ENCODE measurements at places on chromosomes 11 and 22.
A peak's percentile ranks its signal among the peaks of the same experiment; 100 is the strongest.

- H3K27ac ChIP-seq, result no peak overlapping the region
- H3K36me3 ChIP-seq, result no peaks in the 10 kb centered on the region
- no peak for DNase-seq
- no peaks in the 10 kb centered on the region for H3K27me3 ChIP-seq
- H3K4me1 ChIP-seq, result peaks cover 13% of the 10 kb centered on the region
Measured at GRCh38 chr11:12173111-12173510, 62.7 kb downstream of the MICAL2 start.

DNA sequence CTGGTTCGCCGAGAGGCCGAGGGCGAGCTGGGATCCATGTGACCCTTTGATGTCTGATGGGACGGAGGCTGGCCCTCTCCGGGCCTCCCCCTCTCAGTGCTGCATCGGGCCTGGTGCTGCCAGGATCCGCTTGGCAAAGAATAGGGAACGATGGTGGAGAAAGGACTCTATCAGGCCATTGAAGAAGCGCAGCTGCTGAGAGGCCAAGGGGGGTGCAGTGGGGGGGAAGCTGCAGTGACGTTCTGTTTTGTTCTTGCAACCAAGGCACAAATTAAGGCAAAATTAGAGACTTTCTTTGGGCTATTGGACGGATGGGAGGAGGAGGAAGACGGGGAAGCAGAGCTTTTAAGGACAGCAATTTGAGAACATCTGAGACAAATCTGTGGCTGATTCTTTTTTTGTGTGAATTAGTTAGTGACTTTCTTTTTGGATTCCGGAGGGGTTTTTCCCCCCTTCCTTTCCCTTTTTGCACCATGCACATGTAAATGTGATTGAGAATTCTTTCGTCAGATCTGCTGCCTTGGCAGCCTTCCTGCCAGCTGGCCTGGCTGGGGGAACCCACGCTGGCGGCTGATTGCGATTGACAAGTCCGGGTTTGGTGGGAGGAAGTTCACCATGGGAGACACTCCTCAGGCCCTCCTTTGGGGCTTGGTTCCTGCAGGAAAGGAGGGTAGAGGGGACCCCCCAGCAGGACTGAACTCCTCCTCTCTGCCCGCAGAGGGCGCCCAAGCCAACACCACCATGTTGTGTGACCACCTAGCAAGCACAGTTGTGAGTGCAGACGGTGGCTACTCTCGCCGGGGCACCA, 214.6 kb downstream of the NTM start:
- no peak overlapping the region for H3K27ac ChIP-seq
- H3K4me3 ChIP-seq, result no peak overlapping the region
- no peaks in the 10 kb centered on the region for H3K4me1 ChIP-seq
- no peak for DNase-seq
- no peaks in the 10 kb centered on the region for H3K36me3 ChIP-seq

GRCh38 chr22:48116871-48117270, 1354.4 kb downstream of the TBC1D22A start:
- H3K27me3 ChIP-seq, result peaks cover 8% of the 10 kb centered on the region
- no peak for DNase-seq
- no peak overlapping the region for H3K4me3 ChIP-seq
- no peaks in the 10 kb centered on the region for H3K36me3 ChIP-seq
- no peak overlapping the region for H3K27ac ChIP-seq
- H3K4me1 ChIP-seq, result peaks cover 5% of the 10 kb centered on the region

- no peak for DNase-seq
- H3K4me3 ChIP-seq, result no peak within 1 kb of the TSS
- H3K27me3 ChIP-seq, result peaks cover 59% of the 10 kb centered on the region
- H3K36me3 ChIP-seq, result no peaks in the 10 kb centered on the region
Measured at GRCh38 chr11:10568486-10568941, at the start of gene LYVE1. LYVE1 (minus strand) TSS chr11:10568665; CDS start chr11:10568532, 133 bp downstream.

GRCh38 chr11:55726715-55727324, 46.4 kb upstream of the OR5D13 start:
- H3K27me3 ChIP-seq, result no peaks in the 10 kb centered on the region
- no peaks in the 10 kb centered on the region for H3K4me1 ChIP-seq
- no peaks in the 10 kb centered on the region for H3K36me3 ChIP-seq
- H3K4me3 ChIP-seq, result no peak overlapping the region
- DNase-seq, result no peak

- H3K4me3 ChIP-seq, result no peak overlapping the region
- peaks cover 71% of the 10 kb centered on the region for H3K36me3 ChIP-seq
- no peaks in the 10 kb centered on the region for H3K4me1 ChIP-seq
- DNase-seq, result no peak
Measured at GRCh38 chr22:29523761-29524160, 29.8 kb downstream of the THOC5 start.

DNA sequence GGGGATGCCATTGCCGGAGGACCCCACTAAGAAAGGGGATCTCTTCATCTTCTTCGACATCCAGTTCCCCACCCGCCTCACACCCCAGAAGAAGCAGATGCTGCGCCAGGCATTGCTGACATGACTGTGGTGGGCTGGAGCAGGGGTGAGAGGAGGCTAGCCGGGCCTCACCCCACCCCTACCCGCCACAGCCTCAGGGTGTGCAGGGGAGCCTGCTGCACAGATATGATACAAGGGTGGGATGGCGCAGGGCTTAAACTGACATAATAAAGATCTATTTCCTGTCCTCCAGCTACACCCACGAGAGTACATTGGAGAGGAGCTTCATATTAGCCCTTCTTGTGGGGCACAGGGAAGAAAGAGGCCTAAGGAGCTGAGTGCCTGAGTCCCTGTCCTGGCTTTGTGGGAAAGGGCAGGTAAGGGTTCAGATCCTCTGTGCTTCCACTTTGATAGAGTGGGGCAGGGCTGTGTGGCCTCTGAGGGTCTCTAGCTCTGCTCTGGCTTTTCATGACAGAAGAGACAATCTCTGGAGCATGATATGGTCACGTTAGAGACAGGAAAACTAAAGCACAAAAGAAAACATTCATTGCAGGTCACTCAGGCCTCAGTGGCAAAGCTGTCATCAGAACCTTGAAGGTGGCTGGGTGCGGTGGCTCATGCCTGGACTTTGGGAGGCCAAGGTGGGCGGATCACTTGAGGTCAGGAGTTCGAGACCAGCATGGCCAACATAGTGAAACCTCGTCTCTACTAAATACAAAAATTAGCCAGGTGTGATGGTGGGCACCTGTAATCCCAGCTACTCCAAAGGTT, 12.4 kb downstream of the UCP2 start:
- peak; percentile 56 for DNase-seq
- H3K36me3 ChIP-seq, result peaks cover 76% of the 10 kb centered on the region
- H3K4me3 ChIP-seq, result peak overlapping the region; percentile 47
- peaks cover 65% of the 10 kb centered on the region for H3K4me1 ChIP-seq
- peak overlapping the region; percentile 98 for H3K27ac ChIP-seq

- peaks cover 38% of the 10 kb centered on the region for H3K27me3 ChIP-seq
- H3K36me3 ChIP-seq, result no peaks in the 10 kb centered on the region
- no peaks in the 10 kb centered on the region for H3K4me1 ChIP-seq
- DNase-seq, result no peak
Measured at GRCh38 chr11:45616802-45617549, 48.4 kb downstream of the CHST1 start.

DNA sequence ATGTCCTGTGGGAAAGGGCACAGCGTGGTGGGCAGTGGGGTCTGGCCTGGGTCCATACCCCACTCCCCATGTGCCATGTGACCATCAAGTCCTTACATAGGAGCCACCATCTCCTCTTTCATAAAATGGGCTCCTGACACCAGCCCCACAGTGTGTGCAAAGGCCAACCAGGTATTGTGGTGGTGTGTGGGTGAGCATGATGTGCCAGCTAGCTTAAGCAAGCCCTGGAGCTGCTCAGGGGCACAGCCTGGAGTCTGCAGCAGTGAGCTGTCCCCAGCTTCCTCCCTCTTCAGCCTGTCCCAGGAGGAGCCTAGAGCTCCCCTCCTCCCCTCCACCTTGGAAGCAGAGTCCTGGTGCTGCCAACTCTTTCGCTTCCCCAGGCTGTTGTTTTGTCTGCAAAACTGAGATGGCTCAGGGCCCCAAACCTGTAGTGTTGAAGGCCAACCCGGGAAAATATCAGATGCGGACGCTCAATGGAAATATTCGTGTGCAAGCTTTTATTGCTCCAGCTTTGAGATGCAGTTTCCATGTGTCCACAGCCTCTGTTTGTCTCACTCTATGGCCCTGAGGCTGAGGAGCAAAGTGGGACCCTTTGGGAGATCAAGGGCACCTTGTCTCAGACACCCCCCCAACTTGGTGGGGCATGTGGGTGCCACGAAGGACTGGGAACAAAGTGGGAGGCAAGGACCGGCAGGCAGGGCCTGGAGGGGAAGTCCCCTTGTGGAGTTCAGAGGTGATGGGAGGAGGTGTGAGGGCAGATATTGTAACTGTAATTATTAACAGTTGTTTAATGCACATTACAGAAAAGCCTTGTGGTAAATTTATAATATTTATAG, 92.6 kb downstream of the CTTN start:
- H3K4me1 ChIP-seq, result no peaks in the 10 kb centered on the region
- no peak overlapping the region for H3K27ac ChIP-seq
- peaks cover 16% of the 10 kb centered on the region for H3K27me3 ChIP-seq
- H3K4me3 ChIP-seq, result no peak overlapping the region
- H3K36me3 ChIP-seq, result no peaks in the 10 kb centered on the region

GRCh38 chr11:5362017-5362625, 10.8 kb downstream of the OR51B6 start:
- DNase-seq, result no peak
- H3K4me1 ChIP-seq, result no peaks in the 10 kb centered on the region
- H3K27me3 ChIP-seq, result no peaks in the 10 kb centered on the region
- H3K27ac ChIP-seq, result no peak overlapping the region
- H3K4me3 ChIP-seq, result no peak overlapping the region

- DNase-seq, result no peak
- no peaks in the 10 kb centered on the region for H3K27me3 ChIP-seq
- H3K4me1 ChIP-seq, result peaks cover 20% of the 10 kb centered on the region
- H3K27ac ChIP-seq, result peak overlapping the region; percentile 32
Measured at GRCh38 chr11:122741613-122742300, 86.2 kb downstream of the UBASH3B start.

DNA sequence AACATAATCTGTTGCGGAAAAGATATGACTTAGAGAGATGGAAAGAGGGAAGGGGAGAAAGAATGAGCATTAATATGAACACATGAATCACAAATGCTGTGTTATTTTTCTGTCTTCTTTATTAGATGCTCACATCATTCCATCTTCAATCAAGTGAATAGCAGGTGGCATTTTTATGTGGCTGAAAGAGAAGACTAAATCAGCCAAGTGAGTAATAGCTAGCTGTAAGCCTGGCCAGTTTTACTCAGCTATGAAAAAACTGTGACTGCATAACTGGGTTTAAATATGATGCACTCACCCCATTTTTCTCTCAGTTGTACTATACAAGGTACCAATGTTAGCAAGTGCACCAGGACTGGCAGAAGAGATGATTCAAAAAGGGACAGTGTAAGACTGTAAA, 571.1 kb downstream of the JRKL start:
- no peaks in the 10 kb centered on the region for H3K27me3 ChIP-seq
- no peak overlapping the region for H3K4me3 ChIP-seq
- no peaks in the 10 kb centered on the region for H3K36me3 ChIP-seq
- H3K4me1 ChIP-seq, result no peaks in the 10 kb centered on the region

- no peaks in the 10 kb centered on the region for H3K4me1 ChIP-seq
- H3K27ac ChIP-seq, result peak overlapping the region; percentile 31
- peaks cover 10% of the 10 kb centered on the region for H3K36me3 ChIP-seq
- no peak overlapping the region for H3K4me3 ChIP-seq
- DNase-seq, result no peak
- no peaks in the 10 kb centered on the region for H3K27me3 ChIP-seq
Measured at GRCh38 chr11:122791836-122792235, 46.5 kb upstream of the CRTAM start.

DNA sequence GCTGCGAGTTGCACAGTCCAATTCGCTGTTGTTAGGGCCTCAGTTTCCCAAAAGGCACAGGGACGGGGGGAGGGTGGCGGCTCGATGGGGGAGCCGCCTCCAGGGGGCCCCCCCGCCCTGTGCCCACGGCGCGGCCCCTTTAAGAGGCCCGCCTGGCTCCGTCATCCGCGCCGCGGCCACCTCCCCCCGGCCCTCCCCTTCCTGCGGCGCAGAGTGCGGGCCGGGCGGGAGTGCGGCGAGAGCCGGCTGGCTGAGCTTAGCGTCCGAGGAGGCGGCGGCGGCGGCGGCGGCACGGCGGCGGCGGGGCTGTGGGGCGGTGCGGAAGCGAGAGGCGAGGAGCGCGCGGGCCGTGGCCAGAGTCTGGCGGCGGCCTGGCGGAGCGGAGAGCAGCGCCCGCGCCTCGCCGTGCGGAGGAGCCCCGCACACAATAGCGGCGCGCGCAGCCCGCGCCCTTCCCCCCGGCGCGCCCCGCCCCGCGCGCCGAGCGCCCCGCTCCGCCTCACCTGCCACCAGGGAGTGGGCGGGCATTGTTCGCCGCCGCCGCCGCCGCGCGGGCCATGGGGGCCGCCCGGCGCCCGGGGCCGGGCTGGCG, at the start of gene BCR:
TSS of gene BCR (plus strand) at position 209 of the 592 bp plus-strand sequence. CDS start 452 bp downstream, outside the sequence.
- peaks cover 67% of the 10 kb centered on the region for H3K4me1 ChIP-seq
- peaks cover 40% of the 10 kb centered on the region for H3K36me3 ChIP-seq
- DNase-seq, result peak; percentile 49
- peak within 1 kb of the TSS; percentile 92 for H3K27ac ChIP-seq
- peak within 1 kb of the TSS; percentile 91 for H3K4me3 ChIP-seq

- no peak overlapping the region for H3K27ac ChIP-seq
- no peak for DNase-seq
- no peaks in the 10 kb centered on the region for H3K4me1 ChIP-seq
- no peaks in the 10 kb centered on the region for H3K36me3 ChIP-seq
- no peak overlapping the region for H3K4me3 ChIP-seq
Measured at GRCh38 chr11:115104851-115105453, 399.3 kb downstream of the CADM1 start.

GRCh38 chr22:26447584-26448329, 18.7 kb downstream of the ASPHD2 start:
- H3K36me3 ChIP-seq, result peaks cover 16% of the 10 kb centered on the region
- no peaks in the 10 kb centered on the region for H3K27me3 ChIP-seq
- DNase-seq, result no peak
- no peaks in the 10 kb centered on the region for H3K4me1 ChIP-seq
- no peak overlapping the region for H3K4me3 ChIP-seq

- H3K4me1 ChIP-seq, result no peaks in the 10 kb centered on the region
- no peak for DNase-seq
- H3K27me3 ChIP-seq, result peaks cover 7% of the 10 kb centered on the region
- H3K36me3 ChIP-seq, result no peaks in the 10 kb centered on the region
Measured at GRCh38 chr11:73182824-73183321, 35.2 kb upstream of the P2RY2 start.

GRCh38 chr22:43740587-43741270, 71.4 kb downstream of the EFCAB6 start:
- DNase-seq, result no peak
- no peak overlapping the region for H3K4me3 ChIP-seq
- H3K27ac ChIP-seq, result no peak overlapping the region
- H3K4me1 ChIP-seq, result no peaks in the 10 kb centered on the region
- no peaks in the 10 kb centered on the region for H3K36me3 ChIP-seq

GRCh38 chr11:17388609-17389210, at the start of gene KCNJ11:
KCNJ11 (minus strand) TSS chr11:17388659; CDS start chr11:17388091, 568 bp downstream.
- no peak for DNase-seq
- peak within 1 kb of the TSS; percentile 65 for H3K27ac ChIP-seq
- no peaks in the 10 kb centered on the region for H3K27me3 ChIP-seq
- peak within 1 kb of the TSS; percentile 91 for H3K4me3 ChIP-seq

- no peak overlapping the region for H3K27ac ChIP-seq
- peaks cover 4% of the 10 kb centered on the region for H3K4me1 ChIP-seq
- H3K36me3 ChIP-seq, result no peaks in the 10 kb centered on the region
- no peak for DNase-seq
Measured at GRCh38 chr11:117529816-117530215, 202.2 kb downstream of the CEP164 start.

GRCh38 chr11:122951211-122951610, 30.4 kb downstream of the BSX start:
- H3K27me3 ChIP-seq, result no peaks in the 10 kb centered on the region
- DNase-seq, result no peak
- H3K27ac ChIP-seq, result no peak overlapping the region
- H3K36me3 ChIP-seq, result peaks cover 5% of the 10 kb centered on the region
- peaks cover 9% of the 10 kb centered on the region for H3K4me1 ChIP-seq

GRCh38 chr11:2400069-2400761, at the start of gene TSSC4:
TSSC4 (plus strand) TSS chr11:2400750; CDS start chr11:2402634, 1,884 bp downstream.
- no peaks in the 10 kb centered on the region for H3K27me3 ChIP-seq
- H3K4me1 ChIP-seq, result peaks cover 14% of the 10 kb centered on the region
- peak within 1 kb of the TSS; percentile 96 for H3K27ac ChIP-seq
- peak; percentile 100 for DNase-seq

Data from effector memory CD8-positive, alpha-beta T cell (primary cell).